ENCODE measurements at places on chromosomes 7 and 10. TPM values are rescaled to one million over a fixed set of nuclear protein-coding genes. Genes with fewer than 3 reads are reported as not detected.

ACTL6B gene
- total RNA-seq: not detected

GAD2 gene
- total RNA-seq: not detected

ETV1 gene
- total RNA-seq: 1.6 TPM

GRCh38 chr7:95469848-95470247 is 15.9 kb upstream of the ASB4 start:
- no peak overlapping the region for H3K4me3 ChIP-seq
- no peaks in the 10 kb centered on the region for H3K27me3 ChIP-seq
- no peaks in the 10 kb centered on the region for H3K36me3 ChIP-seq
- H3K4me1 ChIP-seq: no peaks in the 10 kb centered on the region
- H3K27ac ChIP-seq: no peak overlapping the region

GIGYF1 gene
- total RNA-seq: 52.9 TPM

DNA sequence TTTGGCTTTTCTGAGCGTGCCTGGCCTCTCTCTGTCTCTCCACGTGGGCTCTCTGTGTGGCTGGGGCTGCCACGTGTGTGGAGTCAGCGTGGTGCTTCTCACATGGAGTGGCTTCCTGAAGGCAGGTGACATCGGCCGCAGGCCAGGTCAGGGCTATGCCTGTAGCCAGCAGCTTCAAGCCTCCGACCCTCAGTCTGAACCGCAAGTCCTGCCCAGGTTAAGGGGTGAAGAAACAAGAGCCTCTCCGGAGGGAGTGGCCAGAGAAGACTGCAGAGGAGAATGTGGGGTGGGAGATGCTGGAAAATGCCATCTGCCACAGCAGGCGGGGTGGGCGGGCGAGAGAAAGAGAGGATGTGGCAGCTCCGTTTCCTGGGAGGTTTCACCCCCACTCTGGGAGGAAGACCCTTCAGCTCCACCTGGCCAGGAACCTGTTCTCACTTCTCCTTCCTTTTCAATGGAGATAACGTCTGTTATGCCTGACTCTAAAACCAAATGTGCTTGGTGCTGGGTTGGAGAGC is 14.3 kb upstream of the VIPR2 start:
- no peaks in the 10 kb centered on the region for H3K36me3 ChIP-seq
- no peak overlapping the region for H3K27ac ChIP-seq
- no peak for DNase-seq
